ENCODE measurements at places on chromosomes 5 and 9.
A peak's percentile ranks its signal among the peaks of the same experiment; 100 is the strongest.

DNA sequence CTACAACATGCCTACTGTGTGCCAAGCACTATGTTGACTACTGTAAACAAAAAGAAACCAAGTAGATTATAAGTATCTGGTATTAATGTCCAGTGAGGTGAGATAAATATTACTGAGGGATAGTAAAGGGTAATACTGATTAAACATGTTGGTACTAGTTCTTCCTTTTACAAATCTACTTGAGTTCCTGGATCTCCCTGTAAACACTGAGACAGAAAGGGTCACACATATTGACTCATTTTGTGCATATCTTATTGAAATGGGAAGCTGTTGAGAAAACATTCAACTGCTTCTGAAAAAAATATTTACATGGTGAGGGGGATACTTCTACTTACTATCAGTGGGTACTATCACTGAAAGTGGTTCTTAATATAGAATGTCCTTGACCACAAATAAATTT is 24.3 kb downstream of the EFNA5 start:
- no peak for DNase-seq

GRCh38 chr5:56693220-56693579 is 122.1 kb upstream of the MAP3K1 start:
- no peak for DNase-seq

DNA sequence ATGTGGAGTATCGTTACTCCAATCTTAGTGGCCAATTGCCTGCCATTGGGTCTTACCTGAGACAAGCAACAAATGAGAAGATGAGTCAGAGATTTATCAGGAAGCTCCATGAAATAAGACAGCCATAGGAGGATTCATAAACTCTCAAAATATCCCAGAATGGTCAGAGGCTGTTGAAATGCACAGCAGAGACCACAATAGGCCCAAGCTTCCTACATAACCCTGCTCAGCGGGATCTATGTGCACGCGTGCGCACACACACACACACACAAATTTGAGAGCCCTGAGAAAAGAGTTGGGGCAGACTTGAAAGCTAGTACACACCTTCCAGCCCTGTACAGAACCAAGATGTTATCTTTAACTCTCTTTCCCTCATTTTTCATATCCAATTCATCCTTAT is 9.8 kb downstream of the UIMC1 start:
- no peak for DNase-seq

DNA sequence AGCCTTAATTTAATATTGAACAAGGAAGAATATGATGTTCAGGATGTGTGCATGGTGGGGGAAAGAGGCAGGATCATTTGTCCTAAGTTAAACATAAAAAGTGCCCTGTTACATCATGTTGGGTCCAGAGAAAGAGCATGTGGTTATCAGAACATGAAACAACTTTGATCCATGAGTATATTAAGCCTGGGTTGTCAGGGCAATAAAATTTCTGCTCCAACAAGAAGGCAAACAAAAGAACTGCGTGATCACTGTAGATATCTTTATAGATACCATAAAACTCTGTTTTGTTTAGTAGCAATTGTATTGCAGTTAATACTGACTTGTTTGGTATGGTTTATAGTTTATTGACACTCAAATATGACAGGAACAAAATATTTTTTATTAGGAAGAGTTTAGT is 35.2 kb downstream of the PCA3 start:
- DNase-seq: no peak

DNA sequence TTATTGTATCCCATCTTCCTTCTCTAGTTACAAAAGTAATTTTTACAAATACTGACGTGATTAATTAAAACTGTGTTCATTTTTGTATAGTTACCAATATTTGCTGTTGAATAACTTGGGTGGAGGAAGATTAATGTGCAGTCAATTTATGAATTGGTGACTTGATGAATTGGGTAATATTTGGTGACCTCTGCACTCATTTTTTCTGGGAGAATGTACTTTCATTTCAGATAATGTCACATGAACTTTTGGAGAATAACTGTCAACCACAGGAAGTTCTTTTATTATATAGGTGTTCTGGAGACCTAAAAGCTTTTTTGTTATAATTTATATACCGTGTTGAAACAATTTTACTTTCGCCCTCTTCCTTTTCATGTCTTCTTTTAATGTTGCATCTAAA is 26.4 kb upstream of the FKTN start:
- DNase-seq: no peak

- DNase-seq: no peak
These were observed 45.2 kb upstream of the SARDH start for GRCh38 chr9:133783331-133783731.

DNA sequence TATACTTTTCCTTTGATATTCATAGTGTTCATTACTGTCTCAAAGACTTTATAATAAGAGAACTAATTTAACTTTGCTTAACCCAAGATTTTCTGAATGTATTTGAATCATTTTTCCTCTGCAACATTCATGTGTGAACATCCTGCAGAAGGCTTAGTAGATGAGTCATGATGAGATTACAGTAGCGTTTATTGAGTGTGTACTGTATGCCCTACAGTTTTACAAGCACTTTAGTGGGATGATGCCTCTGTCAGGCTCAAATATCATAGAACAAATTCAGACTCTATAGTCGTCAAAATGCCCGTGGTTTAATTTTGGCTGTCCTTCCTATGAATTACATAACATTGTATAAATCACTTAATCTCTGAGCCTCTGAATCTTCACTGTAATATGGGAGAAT is 41.2 kb downstream of the FYB1 start:
- DNase-seq: peak; percentile 66

DNA sequence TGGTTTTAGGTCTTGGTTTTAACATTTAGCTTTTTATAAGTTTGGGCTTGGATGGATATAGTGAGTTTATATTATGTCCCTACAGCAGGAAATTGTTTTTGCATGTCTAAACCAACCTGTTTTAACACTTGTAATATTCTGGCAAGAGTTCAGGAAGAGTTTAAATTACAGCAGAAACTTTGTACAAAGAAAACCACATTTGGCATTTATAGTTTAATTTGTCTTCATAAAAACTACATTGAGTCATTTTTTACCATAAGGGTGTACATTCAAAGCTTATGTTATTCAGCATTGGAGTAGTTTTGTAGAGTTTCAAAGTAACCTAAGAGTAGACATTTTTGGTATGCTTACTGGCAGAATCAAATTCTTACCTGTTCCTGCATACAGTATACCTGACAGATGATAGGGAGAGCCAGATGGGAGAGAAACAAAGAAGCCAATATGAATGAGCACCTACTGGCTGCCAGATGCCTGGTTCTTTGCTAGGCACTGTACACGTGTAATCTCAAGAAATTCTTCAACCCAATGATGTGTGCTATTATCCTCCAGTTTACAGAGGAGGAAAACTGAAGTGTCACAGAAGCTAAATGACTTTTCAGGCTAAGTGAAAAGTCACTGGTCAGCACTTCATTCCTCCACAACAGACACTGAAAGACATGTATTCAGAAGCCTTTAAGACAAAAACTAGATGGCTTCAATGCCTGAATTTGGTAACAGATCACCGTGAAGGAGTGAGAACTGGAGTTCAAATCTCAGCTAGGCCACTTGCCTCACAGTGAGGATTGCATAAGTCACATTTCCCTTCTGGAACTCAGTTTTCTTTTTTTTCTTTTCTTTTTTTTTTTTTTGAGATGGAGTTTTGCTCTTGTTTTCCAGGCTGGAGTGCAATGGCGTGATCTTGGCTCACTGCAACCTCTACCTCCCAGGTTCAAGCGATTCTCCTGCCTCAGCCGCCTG is 25.9 kb upstream of the ECM2 start:
- DNase-seq: peak; percentile 32

- DNase-seq: peak; percentile 91
These were observed 19.0 kb downstream of the STOM start for GRCh38 chr9:121350993-121351561.

- no peak for DNase-seq
These were observed 60.1 kb downstream of the OTULIN start for GRCh38 chr5:14724633-14725032.

- DNase-seq: no peak
These were observed 2.6 kb upstream of the GAPVD1 start for GRCh38 chr9:125258832-125259534.

DNA sequence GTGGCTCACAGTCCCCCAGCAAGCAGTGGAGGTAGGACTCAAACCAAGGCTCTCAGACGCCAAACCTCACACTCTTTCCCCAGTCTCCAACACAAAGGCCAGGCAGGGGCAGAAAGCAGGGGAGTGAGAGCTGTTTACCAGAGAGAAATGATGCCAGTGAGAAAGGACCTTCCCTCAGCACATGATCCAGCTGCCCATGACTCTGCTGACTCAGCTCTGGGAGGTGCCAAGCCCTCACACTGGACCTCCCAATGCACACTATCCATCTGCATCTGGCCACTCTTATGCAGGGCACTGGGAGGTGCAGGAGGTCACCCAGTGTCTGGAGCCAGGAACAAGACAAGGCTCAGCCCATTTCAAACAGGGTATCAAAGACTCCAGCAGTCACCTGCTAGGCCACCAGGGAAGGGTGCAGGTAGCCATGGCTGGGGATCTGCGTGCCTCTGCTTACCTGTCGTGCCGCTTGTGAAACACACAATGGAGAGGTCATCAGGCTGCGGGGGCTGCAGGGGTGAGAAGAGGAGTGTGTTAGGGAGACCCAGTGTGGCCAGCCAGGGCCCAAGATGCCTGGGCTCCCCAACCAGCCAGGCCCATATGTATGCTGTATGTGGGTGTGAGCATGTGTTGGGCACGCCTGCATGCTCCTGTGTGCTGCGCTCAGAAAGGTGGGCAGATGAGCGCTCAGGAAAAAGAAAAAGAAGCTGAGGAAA is 26.3 kb downstream of the ACSL6 start:
- DNase-seq: no peak

DNA sequence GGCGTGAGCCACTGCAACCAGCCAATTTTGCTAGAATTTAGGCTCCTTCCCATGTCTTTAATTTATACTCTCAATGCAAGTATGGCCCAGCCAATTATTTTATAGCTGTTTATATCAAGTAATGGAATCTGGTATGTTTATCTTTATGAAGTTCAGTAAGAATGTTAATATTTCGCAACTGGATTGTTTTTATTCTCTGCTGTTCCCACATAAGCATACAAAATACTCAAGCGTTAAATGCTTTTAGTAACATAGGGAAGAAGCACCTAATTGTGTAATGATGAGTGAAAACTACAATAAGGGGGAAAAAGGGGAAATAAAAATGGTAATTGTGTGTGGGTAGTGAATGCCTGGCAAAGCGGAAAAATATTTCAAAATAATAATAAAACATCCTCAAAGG is 21.3 kb downstream of the PWWP2A start:
- peak; percentile 9 for DNase-seq

DNA sequence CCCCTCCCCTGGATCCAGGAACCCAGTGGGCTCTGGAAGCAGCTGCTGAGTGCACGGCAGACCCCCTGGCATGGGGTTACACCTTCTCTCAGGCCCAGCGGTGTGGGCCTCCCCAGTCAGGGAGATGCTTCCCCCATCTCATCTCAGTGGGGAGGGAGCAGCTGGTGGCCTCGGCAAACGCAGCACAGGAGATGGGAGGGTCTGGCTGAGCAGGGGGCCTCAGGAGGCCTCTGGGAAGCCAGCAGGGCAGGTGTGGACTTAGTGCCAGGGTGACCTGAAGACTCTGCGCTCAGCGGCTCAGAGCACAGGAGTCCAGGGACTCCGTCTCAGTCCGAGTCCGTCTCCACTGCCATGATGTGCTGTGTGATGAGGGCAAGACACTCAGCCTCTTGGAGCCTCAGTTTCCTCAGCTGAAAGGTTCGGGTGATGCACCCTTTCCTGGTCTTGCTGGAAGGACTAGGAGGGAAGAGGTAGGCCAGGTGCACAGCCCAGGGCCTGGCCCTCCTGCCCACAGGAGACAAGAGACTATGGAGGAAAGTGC is 100.6 kb downstream of the GTF3C4 start:
- no peak for DNase-seq

DNA sequence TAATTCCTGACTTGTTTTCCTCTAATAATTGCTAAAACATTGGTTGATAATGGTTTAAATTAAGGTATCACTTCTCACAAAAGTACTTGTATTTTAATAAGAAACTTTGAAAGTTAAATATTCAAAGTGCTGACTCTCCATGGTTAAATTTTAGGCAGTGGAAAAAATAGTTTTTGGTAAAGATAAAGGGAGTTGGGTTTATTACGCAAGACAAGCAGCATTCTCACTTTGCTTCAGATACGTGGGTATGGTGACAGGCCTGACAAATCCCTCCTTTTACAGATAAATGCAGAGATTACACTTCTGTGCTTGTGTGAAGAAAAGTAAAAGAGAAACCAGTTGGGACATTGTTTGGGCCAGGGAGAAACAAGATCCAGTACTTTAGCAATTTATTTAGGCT is 14.5 kb upstream of the FAM170A start:
- no peak for DNase-seq

- DNase-seq: peak; percentile 63
These were observed 475.7 kb downstream of the CCDC171 start for GRCh38 chr9:16028548-16028947.

- DNase-seq: no peak
These were observed 8.1 kb upstream of the NUP214 start for GRCh38 chr9:131117121-131117761.

- no peak for DNase-seq
These were observed 34.8 kb upstream of the TTC23L start for GRCh38 chr5:34803974-34804732.

DNA sequence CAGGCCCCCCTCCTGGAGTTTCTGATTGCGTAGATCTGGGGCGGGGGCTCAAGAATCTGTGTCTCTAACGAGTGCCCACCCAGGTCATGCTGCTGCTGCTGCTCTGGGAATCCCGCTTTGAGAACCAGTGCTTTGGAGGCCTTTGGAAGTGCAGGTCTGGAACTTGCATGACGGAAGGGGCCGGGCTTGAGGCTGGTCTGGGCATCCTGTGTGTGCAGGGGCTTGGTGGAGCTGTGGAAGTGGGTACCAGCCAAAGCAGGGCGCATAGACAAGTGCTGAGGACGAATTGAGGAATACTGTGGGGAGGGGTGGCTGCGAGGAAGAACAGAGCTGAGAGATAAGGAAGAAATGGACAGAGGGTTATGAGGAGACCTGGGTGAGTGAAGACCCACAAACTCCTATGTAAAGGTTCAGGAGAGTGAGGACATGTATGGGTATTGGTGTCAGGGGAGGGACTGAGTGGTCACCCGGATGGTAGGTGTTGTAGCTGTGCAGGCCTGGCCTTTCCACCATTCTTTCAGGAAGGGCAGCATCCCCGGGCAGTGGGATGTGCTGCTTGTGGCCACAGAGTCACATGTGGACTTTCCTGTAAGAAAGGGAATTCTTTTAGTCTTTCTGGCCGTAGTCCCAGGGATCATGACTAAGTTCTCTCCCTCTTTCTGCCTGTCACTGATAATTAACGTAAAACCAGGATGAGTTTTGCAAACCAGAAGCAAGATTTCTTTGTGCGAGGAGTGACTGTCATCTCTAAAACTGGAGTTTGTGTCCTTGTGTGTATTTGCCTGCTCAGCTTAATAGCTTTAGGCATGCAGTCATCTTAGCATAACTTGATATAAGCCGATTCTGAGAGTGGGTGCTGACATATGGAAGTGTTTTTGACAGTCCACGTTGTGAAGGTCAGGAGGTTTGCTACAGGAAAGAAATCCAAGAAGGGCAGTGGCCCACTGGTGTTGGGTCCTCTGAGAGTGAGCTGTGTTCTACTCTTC is 43.3 kb upstream of the TJP2 start:
- DNase-seq: peak; percentile 92

- DNase-seq: no peak
These were observed 43.3 kb upstream of the ALDOB start for GRCh38 chr9:101478906-101479305.

GRCh38 chr5:92017776-92018175 is 634.7 kb upstream of the ARRDC3 start:
- peak; percentile 88 for DNase-seq
